ENCODE measurements at places on chromosomes 2 and 18.

- no peaks in the 10 kb centered on the region for H3K27me3 ChIP-seq
- no peaks in the 10 kb centered on the region for H3K4me1 ChIP-seq
- no peak overlapping the region for H3K4me3 ChIP-seq
These were observed 38.3 kb upstream of the EPB41L3 start for GRCh38 chr18:5582076-5582475.

DNA sequence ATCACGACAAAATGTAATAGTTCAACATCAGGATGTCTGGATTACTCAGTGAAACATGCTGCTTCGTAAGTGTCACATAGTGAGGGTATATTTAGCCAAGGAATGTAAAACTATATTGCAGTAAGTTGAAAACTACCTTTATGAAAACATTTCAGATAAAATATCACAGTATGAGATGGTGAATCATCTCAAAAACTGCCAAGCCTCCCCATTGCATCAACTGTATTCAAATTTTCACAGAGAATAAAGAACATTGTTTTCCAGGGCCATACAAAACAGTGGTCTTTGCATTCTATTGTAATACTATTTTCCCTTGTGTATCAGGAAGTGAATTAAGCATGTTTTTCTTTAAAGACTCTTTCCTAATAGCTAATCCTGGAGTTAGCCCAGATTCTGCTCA is 47.6 kb upstream of the MSTN start:
- H3K27me3 ChIP-seq, result peaks cover 22% of the 10 kb centered on the region
- H3K4me1 ChIP-seq, result no peaks in the 10 kb centered on the region
- no peaks in the 10 kb centered on the region for H3K36me3 ChIP-seq
- no peak for DNase-seq

DNA sequence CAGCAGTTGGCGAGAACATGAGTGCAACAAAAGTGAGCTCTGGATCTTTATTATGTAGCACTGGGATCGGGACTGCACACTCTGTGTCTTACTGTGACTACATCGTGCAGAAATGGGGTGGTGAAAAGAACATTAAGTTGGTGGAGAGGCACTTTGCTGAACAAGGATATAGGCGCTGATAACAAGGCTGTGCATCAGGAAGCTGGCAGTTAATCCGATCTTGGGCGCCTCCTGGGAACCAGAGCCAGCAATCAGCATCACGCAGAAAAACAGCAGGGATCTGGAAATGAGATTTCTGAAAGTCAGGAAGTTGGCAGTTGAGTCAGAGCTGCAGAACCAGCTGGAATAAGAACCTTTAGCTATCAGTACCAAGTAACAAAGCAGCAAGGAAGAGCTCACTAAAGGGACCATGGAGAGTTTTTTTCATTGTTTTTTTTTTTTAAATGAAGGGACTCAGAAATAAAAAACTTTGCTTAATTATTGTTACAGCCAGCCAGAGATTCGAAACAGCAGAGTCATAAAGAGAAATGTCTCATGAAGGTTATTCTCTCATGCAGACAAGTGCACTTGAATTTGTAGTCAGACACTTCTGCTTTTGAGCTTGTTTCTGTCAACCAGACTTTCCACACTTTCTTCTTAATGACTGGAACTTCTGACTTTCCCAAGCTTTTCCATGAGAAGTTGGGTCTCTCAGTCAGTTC is 22.8 kb upstream of the MYO3B start:
- H3K27ac ChIP-seq, result no peak overlapping the region
- peaks cover 3% of the 10 kb centered on the region for H3K4me1 ChIP-seq
- no peak for DNase-seq
- no peak overlapping the region for H3K4me3 ChIP-seq
- H3K27me3 ChIP-seq, result no peaks in the 10 kb centered on the region

DNA sequence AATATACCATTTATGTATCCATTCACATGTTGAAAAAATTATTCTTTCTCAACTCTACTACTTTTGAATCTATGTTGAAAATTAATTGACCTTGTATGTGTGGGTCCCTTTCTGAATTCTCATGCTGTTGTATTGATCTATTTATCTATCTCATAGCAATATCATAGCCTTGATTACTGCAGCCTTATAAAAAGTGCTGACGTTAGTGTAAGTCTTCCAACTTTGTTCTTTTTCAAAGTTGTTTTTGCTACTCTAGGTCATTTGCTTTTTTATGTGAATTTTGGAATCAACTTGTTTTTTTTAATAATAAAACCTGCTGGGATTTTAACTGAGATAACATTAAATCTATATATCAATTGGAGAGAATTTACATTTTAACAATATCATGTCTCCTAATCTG is 52.2 kb upstream of the PAX3 start:
- H3K4me1 ChIP-seq, result no peaks in the 10 kb centered on the region
- H3K36me3 ChIP-seq, result no peaks in the 10 kb centered on the region
- DNase-seq, result no peak
- no peak overlapping the region for H3K4me3 ChIP-seq
- no peak overlapping the region for H3K27ac ChIP-seq

DNA sequence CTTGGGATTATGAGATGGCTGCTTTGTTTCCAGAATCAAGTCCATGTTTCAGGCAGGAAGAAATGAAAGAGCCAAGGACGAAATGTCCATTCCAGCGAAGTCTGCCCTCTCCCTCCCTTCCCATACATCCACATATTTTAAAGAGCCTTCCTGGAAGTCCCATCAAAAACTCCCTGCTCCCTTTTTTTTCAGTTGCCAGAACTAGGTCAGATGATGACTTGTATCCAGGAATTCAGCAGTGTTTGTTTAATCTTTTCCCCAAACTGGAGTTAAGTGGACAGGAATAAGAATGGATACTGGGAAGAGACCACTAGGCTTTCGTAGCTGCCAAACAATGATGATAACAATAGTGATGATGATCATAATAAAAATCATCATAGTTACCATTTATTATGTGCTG is 198.7 kb downstream of the MEIS1 start:
- DNase-seq, result no peak
- H3K27me3 ChIP-seq, result no peaks in the 10 kb centered on the region
- H3K4me3 ChIP-seq, result no peak overlapping the region
- no peaks in the 10 kb centered on the region for H3K36me3 ChIP-seq

DNA sequence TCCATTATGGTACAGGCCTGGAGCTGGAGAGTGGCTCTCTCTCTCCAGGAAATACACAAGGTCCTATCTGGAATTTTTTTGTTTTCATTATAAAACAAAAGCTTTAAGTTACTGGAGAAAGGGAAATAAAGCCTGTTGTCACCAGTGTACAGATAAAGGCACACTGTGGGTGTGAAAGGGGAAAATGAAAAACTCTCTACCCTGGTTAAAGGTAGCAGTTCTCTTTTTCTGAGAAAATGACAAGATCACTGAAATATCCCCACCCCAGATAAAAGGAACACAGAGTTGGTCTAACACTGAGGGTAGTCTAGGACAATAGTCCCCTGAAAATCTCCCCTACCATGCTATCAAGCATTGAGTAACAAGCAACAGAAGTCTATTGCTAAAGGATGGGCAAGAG is 438.7 kb downstream of the MBD2 start:
- no peak overlapping the region for H3K27ac ChIP-seq
- no peaks in the 10 kb centered on the region for H3K36me3 ChIP-seq
- H3K4me3 ChIP-seq, result no peak overlapping the region
- no peaks in the 10 kb centered on the region for H3K27me3 ChIP-seq
- no peaks in the 10 kb centered on the region for H3K4me1 ChIP-seq

DNA sequence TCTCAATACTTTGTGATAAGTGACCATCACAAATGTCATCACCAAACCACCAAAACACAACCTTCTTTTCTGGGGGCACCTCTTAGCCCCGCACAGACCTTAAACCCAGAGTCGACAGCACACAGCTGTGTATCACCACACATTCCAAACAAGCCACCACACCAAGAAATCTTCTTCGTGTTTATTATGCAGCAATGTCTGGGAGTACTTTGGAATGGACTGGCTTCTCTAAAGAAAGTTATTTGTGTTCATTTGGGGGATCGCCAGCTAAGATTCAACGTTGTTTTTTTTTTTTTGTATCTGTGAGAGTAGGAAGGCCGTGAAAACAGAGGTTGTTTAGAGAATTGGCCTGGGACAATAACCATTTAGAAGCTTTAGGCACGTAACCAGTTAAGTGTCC is 1.1 kb upstream of the MTA3 start:
- no peak for DNase-seq
- H3K36me3 ChIP-seq, result no peaks in the 10 kb centered on the region

DNA sequence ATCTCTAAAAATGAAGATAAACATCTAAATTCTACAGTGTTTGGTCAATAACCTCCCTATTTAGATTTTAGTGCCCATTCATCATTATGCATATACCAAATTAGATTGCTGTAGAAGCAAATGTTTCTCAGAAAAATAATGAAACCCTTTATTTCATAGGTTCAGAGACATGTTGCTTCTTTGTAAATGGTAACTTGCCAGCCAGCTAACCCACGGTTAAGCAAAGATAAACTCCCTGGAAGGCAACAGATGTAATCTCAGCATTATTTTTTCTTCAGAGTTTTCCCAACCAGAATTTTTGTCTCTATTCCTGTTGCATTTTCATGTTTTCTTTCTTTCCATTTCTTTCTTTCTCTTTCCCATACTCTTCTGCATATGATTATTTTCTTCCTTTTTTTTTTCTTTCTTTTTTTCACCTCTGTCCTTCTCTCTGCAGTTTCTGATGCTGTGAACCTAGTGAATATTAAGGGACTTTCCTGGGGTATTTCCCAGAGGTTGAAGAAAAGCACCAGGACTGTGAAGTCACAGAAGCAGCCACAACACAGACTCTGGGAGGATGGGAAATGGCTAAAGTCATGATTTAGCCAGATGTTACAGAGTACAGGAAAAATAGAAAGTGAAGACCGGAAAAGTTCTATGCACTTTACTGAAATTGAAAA is 50.0 kb upstream of the DSG1 start:
- H3K27me3 ChIP-seq, result no peaks in the 10 kb centered on the region
- no peaks in the 10 kb centered on the region for H3K36me3 ChIP-seq
- no peaks in the 10 kb centered on the region for H3K4me1 ChIP-seq
- DNase-seq, result no peak
- H3K4me3 ChIP-seq, result no peak overlapping the region
- H3K27ac ChIP-seq, result no peak overlapping the region

GRCh38 chr2:138867341-138867740 is 87.2 kb upstream of the NXPH2 start:
- H3K36me3 ChIP-seq, result no peaks in the 10 kb centered on the region
- no peaks in the 10 kb centered on the region for H3K4me1 ChIP-seq
- H3K27ac ChIP-seq, result no peak overlapping the region
- DNase-seq, result no peak
- no peaks in the 10 kb centered on the region for H3K27me3 ChIP-seq

- H3K36me3 ChIP-seq, result peaks cover 6% of the 10 kb centered on the region
- no peaks in the 10 kb centered on the region for H3K4me1 ChIP-seq
- H3K27me3 ChIP-seq, result peaks cover 12% of the 10 kb centered on the region
- H3K27ac ChIP-seq, result no peak overlapping the region
- no peak overlapping the region for H3K4me3 ChIP-seq
These were observed 225.0 kb upstream of the RAB6C start for GRCh38 chr2:129754421-129754820.

GRCh38 chr2:236968101-236968879 is 117.4 kb upstream of the COPS8 start:
- peak overlapping the region; percentile 95 for H3K27ac ChIP-seq
- peaks cover 26% of the 10 kb centered on the region for H3K4me1 ChIP-seq
- DNase-seq, result peak; percentile 36
- H3K4me3 ChIP-seq, result no peak overlapping the region
- peaks cover 12% of the 10 kb centered on the region for H3K36me3 ChIP-seq

- H3K27me3 ChIP-seq, result peaks cover 19% of the 10 kb centered on the region
- no peak for DNase-seq
- H3K4me3 ChIP-seq, result no peak overlapping the region
- H3K36me3 ChIP-seq, result no peaks in the 10 kb centered on the region
- no peak overlapping the region for H3K27ac ChIP-seq
These were observed 385.0 kb downstream of the EIPR1 start for GRCh38 chr2:2992634-2993033.

- H3K4me3 ChIP-seq, result no peak overlapping the region
- H3K27me3 ChIP-seq, result peaks cover 24% of the 10 kb centered on the region
- DNase-seq, result no peak
These were observed 9.9 kb downstream of the EPAS1 start for GRCh38 chr2:46306988-46307655.

DNA sequence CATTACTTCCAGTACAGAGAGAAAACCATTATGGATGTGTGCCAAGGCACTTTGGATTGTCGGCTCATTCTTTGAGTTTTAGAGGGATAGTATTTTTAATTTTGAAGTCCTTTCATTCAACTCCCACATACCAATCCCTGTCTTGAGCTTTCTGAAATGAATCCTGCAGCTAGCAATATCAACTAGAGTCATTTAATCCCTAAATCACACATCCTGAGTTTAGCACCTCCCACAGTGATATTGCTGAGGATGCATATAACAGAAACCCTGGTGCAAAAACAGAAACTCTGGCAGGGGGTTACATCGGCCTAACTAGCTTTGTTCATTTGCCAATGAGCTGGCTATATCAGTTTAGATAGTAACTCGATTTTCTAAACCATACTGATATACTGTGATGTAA is 427.3 kb downstream of the LRP1B start:
- no peaks in the 10 kb centered on the region for H3K36me3 ChIP-seq
- no peaks in the 10 kb centered on the region for H3K4me1 ChIP-seq
- no peak overlapping the region for H3K27ac ChIP-seq
- no peak for DNase-seq
- H3K4me3 ChIP-seq, result no peak overlapping the region

GRCh38 chr2:109180786-109181185 is 51.8 kb downstream of the SH3RF3 start:
- peaks cover 63% of the 10 kb centered on the region for H3K27me3 ChIP-seq
- DNase-seq, result no peak
- H3K4me1 ChIP-seq, result no peaks in the 10 kb centered on the region
- H3K4me3 ChIP-seq, result no peak overlapping the region
- no peak overlapping the region for H3K27ac ChIP-seq

- H3K4me3 ChIP-seq, result no peak overlapping the region
- H3K36me3 ChIP-seq, result no peaks in the 10 kb centered on the region
- H3K27me3 ChIP-seq, result peaks cover 43% of the 10 kb centered on the region
- no peak for DNase-seq
- no peaks in the 10 kb centered on the region for H3K4me1 ChIP-seq
These were observed 67.8 kb downstream of the CYBRD1 start for GRCh38 chr2:171590116-171590515.

- peaks cover 32% of the 10 kb centered on the region for H3K4me1 ChIP-seq
- H3K27me3 ChIP-seq, result no peaks in the 10 kb centered on the region
- peak overlapping the region; percentile 98 for H3K4me3 ChIP-seq
- DNase-seq, result peak; percentile 33
- H3K27ac ChIP-seq, result peak overlapping the region; percentile 94
These were observed 403 bp downstream of the TMEM127 start for GRCh38 chr2:96265349-96265839.

Data from effector memory CD8-positive, alpha-beta T cell (primary cell).